Activated T-helper 9 cell treated with anti-CD3 and anti-CD28 coated beads, Interleukin-2, amount 50 U/mL, for 16 hours (primary cell): ENCODE measurements at places on chromosomes 12 and 14.

GRCh38 chr12:130555628-130556485 lies 160.2 kb downstream of the RIMBP2 start:
- no peak for DNase-seq

DNA sequence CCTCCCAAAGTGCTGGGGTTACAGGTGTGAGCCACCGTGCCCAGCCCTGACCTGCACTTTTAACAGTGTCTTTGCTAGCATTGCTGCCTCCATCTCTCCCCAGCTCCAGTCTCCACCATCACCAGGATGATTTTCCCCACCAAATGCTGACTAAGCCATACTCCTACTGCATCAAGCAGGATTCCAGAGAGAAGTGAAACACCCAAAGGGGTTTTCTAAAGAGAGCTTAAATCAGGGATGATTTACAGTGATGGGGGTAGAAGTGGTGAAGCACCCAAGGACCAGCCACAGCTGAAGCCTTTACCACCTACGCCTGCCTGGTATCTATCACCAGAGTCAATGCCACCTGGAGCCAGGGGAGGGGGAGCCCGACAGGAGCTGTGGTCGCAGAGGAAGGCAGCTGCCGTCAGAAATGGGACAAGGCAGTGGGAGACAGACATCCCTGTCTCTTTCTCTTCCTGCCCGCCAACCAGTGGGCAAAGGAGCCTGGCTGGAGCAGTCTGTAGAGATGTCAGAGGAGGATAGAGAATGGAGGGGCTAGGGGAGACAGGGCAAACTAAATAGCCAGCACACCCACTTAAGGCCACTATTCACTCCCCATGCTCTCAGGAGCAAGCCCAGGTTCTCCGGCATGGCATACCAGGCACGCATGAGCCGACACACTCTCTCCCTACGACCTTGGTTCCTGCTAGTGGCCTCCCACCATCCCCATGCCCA lies 22.4 kb upstream of the CD9 start:
- DNase-seq: no peak

DNA sequence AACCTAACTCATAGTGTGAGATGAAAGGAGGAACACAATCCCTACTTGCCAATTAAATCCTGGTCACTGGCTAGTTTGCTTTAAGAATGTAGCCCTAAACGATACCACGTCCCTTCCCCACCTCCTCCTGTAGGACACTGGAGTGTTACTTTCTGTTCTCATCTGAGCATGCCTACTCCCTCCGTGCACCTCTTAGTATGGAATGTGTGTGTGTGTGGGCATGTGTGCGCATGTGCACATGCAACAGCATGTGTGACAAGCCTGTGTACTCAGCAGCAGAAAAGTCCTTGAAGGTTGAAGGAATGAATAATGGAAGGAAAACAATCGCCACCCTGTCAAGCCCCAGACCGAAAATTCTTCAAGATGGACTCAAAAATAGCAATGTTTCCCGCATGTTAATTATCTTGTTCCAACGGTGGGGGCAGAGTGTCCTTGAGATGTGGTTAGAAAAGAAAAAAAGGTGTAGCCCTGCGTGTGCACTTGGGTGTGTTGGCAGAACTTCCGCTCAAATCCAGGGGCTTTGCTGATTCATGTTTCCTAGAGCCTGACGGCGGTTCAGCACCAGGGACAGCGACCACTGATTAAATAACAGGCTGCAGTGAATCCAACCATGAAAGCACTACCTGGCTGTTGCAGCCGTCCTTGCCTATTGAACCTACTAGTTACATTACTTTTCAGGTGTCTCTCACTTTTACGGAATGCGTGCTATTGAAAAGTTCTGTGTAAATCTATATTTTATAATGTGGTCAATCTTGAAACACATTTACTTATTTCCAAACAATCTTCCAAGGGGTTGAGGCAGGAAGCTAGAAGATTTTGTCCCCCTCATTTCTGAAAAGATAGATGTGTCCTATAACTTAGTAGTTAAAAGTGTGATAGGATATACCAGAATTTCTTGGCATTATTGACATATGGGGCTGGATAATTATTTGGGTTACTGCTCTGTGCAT lies 79.8 kb downstream of the SRRM4 start:
- DNase-seq: no peak

- DNase-seq: no peak
Measured at GRCh38 chr12:2895051-2895451, 4.4 kb downstream of the TULP3 start.

GRCh38 chr14:26078561-26078960 lies 519.3 kb downstream of the NOVA1 start:
- no peak for DNase-seq

GRCh38 chr12:32211066-32211899 lies 104.6 kb downstream of the BICD1 start:
- no peak for DNase-seq

GRCh38 chr12:94305130-94305957 lies 154.3 kb downstream of the CEP83 start:
- no peak for DNase-seq

GRCh38 chr12:88952562-88952942 lies 372.3 kb upstream of the KITLG start:
- no peak for DNase-seq

GRCh38 chr12:89991807-89992590 lies 283.4 kb upstream of the ATP2B1 start:
- DNase-seq: no peak

GRCh38 chr12:93127582-93128331 lies 198.7 kb upstream of the EEA1 start:
- DNase-seq: no peak

GRCh38 chr14:69710378-69710777 lies 56.6 kb upstream of the SRSF5 start:
- DNase-seq: no peak

GRCh38 chr14:56181681-56182085 lies 63.5 kb downstream of the PELI2 start:
- DNase-seq: no peak

GRCh38 chr12:42589465-42590329 lies at the start of gene PRICKLE1:
TSS of gene PRICKLE1 (minus strand) at chr12:42589746. CDS start at chr12:42472516, 117,230 bp downstream.
- DNase-seq: no peak

GRCh38 chr14:51295646-51296263 lies 55.7 kb downstream of the TMX1 start:
- DNase-seq: no peak

- DNase-seq: no peak
Measured at GRCh38 chr12:64525461-64526160, 73.7 kb downstream of the TBK1 start.

DNA sequence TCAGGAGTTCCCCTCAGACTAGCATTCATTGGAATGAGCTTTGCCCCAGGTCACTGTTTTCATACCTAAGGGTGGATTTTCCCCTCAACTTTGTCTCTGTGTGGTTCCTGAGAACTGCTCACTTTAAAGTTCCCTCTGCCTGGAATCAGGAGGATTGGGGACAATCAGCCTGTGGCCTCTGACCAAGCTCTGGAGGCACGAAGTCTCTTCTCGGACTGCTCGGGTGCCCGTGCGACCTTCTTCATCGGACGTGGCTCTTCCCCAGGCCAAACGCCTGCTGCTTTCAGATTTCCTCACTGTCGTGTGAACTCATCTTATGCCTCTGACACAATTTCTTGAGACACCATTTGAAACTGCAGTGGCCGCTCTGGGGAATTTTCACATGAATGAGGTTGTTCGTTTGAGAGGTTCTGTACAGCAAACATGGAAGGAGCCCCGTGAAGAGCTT lies 153.7 kb upstream of the PZP start:
- no peak for DNase-seq
